SHP77 (cell line): ENCODE measurements at places on chromosomes 2 and 18.

GRCh38 chr18:74387383-74387782 lies 69.7 kb downstream of the DIPK1C start:
- DNase-seq, result no peak

GRCh38 chr2:128313091-128313836 lies 5.4 kb downstream of the HS6ST1 start:
- peak; percentile 33 for DNase-seq

GRCh38 chr2:10775831-10776230 lies 36.8 kb downstream of the PDIA6 start:
- no peak for DNase-seq

DNA sequence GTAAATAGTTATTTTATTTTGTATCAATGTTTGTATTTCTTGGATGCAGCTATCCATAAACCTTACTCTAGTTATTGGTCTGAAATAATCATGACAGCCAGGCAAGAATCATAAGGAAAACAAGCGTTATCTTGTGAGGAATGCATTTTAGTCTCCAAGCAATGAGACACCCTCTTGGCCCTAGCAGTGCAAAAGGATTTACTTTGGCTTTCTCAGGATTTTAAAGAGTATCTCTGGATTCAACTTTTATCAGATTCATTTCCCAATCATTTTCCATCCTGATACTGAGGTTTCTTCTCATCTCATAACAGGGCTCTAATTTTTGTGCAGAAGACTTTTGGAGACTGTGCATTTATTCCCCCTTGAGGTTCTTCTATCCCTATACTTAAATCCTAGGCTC lies 480.8 kb downstream of the TMX3 start:
- DNase-seq, result no peak

DNA sequence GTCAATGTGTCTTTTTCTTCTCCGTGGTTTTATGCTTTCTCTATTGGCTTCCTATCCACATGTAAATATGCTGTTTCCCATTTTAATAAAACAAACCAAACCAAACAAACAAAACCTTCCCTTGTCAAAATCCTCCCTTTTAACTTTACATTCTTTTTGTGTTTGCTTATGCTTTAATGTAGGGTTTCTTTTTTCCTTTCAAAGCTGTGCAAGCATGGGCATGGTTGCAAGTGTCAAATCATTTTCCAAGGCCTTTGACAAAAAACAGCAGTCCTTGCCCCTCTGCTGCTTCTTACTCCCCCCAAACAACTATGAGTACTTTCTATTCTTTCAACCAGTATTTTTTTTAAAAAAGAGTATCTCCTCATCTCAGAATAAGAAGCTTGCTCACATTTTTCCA lies 66.0 kb upstream of the ACYP2 start:
- no peak for DNase-seq

DNA sequence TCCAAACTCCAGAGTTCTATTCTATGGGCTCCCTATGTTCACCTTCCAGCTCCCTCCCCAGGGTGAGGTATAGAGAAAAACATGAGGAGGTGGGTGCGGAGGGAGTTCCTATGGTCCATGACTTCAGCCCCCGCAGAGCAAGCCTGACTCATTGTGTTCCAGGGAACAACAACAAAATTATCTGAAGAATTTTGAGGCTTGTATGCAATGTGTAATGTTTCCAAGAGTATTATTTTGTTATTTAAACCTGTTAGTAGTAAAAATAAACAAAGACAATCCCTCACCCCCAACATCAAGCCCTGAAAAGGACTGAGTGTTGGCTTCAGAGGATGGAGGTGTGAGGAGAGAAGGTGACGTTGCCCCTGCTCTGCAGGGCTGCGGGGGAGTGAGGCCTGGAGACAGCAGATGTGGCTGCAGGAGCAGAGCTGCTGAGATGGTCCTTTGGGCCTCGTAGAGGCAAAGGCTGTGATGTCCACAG lies 29.0 kb downstream of the LAMA3 start:
- no peak for DNase-seq

DNA sequence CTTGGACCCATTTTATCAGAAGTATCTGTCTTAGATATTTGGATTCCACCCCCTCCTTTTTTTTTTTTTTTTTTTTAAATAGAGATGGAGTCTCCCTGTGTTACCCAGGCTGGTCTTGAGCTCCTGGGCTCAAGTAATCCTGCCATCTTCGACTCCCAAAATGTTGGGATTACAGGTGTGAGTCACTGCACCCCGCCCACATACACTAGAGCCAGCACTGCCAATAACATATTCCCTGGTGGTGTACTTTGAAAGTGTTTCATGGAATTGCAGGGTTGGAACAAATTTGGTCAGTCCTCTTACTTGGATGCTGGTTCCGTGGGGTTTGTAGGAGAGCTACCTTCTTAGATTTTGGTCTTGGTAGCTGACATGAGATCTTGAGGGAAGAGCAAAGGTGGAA lies 15.0 kb downstream of the PDCL3 start:
- no peak for DNase-seq

- DNase-seq, result no peak
Measured at GRCh38 chr2:130826821-130827501, 9.8 kb upstream of the ARHGEF4 start.

DNA sequence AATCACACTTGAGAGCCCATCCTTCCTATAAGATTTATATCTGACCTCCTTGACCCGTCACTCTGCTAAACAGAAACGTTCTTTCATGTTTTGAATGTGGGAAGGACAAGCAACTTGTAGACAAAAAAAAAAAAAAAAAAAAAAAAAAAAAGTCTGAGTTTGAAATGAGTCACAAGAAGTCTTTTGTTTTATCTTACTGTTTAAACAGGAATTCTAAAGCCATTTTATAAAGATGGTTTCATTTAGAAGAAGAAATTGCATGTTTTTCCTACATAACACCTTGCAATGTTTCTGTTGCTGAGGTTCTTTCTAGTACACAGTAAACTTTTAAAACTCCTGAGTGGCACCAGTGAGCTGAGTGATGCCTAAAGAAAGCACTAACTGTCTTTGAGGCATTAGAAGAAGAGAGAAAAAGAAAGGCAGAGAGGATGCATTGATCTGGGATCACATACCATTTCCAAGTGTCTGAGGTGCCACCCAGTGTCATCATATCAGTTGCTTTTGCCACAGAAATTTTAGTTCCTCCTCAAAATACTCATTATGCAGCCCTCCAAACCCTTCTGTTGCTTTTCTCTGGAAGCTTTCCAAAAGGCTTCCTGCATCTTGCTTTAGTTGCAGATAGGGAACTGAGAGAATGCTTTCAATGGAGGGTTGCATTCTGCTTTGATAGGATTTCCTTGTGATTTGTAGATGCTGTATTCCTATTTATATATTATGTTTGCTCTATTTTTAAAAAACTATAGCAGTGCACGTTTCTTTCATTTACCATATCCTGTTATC lies 69.1 kb downstream of the ACVR2A start:
- DNase-seq, result no peak

- no peak for DNase-seq
Measured at GRCh38 chr2:231250146-231250545, 51.7 kb downstream of the ARMC9 start.

GRCh38 chr2:98903767-98904485 lies 32.1 kb downstream of the CRACDL start:
- no peak for DNase-seq

GRCh38 chr2:136378712-136379595 lies 261.0 kb upstream of the CXCR4 start:
- no peak for DNase-seq

GRCh38 chr2:70671092-70671675 lies 96.8 kb downstream of the ADD2 start:
- no peak for DNase-seq

- DNase-seq, result no peak
Measured at GRCh38 chr2:15120631-15121030, 440.5 kb downstream of the NBAS start.

DNA sequence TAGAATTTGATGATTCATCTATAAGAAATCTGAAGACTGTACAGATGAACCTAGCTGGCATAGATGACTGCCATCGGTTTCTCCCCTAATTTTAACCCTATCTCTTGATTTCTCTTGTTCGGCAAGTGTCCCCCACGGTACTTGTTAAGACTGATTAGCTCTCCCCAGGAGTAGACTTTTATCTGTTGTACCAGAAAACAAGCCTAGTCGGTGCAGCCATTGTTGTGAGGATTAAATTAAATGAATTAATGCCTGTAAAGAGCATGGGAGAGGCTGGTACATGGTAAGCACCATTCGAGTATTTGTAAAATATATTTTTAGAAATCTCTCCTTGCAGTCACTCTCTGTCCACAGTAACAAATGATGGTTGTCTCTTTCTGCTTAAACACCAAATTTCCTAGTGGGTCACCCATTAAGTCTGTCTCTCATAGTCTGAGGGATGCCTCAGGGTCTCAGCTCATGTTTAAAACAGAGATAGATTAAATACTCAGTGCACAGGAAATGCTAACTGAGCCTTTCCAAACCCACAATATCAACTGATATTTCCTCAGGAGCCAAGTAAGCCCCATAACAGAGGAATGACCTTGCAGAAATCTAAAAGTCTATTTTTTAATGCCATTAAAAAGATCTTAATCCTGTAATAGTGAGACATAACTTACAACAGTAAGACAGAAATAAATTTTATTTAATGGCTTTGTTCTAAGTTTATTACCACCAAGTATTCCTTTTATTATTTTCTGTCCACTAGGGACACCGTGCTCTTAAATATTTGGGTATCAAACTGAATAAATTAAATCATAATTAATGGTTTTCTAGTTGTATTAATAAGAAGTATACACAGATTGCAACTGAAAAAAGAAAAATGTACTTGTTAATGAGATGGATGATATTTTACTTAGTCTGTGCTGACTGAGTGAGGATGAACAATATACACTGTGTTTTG lies 2.9 kb upstream of the B4GALT6 start:
- no peak for DNase-seq

- no peak for DNase-seq
Measured at GRCh38 chr18:331221-331821, 63.5 kb upstream of the THOC1 start.

DNA sequence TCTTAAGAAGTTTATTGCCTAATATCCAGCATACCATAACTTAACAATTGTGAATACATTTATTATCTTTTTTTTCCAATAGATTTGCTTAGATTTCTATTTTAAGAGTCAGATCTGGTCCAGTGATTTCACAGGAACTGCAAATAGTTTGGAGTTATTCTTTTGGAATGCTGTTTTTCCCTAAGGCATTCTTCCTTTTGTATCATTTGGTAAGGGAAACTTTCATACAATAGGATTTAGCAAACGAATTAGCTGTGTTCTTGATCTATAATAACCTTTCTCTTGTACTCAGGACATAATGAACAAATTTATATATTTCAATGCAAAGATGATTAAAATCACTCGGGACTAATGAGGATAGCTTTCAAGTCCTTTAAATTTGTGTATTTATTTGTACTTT lies 201.6 kb downstream of the ERBB4 start:
- no peak for DNase-seq

GRCh38 chr2:24012521-24013188 lies 2.8 kb downstream of the MFSD2B start:
- DNase-seq, result no peak

GRCh38 chr2:8612734-8613179 lies 69.1 kb upstream of the ID2 start:
- no peak for DNase-seq

GRCh38 chr2:24824966-24825882 lies 32.0 kb downstream of the CENPO start:
- DNase-seq, result no peak

DNA sequence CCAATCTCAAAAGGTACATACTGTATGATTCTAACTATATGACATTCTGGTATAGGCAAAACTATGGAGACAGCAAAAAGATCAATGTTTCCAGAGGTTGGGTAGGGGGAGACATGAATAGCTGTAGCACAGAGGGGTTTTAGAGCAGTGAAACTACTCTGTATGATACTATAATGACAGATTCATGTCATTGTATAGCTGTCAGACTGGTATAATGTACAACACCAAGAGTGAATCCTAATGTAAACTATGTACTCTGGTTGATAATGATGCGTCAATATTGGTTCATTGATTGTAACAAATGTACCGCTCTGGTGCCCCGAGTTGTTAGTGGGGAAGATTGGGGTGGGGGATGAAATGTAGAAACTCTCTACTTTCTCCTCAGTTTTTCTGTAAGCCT lies 172.4 kb upstream of the SPOPL start:
- DNase-seq, result no peak

DNA sequence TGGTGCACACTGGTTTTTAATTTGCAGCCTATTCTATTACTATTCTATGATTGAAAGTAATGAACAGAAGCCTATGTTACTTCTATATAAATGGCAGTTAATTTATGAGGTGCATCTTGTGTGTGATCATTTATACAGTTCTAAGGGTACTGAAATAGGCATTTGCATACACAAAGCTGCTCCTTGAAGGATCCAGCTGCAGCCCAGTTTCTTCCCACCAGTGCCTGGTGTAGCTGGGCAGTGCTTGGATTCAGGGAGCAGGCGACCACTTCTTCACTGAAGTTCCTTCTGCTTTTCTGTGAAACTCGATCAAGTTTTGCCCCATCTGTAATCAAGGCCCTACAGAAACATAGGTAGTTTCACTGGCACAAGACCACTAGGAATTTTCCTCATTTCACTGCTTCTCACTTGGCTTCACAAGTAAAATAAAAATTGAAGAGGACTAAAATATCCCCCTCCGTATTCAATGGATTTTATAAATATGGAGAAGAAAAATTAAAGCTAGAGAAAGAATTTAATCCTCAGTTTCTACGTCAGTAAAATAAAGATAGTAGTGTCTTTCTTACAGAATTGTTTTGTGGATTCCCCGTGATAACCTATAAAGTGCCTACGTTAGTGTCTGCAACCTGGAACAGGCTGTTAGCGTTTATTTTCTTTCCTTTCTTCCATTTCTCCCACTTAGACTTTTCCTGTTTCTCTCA lies 1.7 kb upstream of the LPIN2 start:
- no peak for DNase-seq

- no peak for DNase-seq
Measured at GRCh38 chr2:161576421-161576820, 47.8 kb upstream of the SLC4A10 start.

DNA sequence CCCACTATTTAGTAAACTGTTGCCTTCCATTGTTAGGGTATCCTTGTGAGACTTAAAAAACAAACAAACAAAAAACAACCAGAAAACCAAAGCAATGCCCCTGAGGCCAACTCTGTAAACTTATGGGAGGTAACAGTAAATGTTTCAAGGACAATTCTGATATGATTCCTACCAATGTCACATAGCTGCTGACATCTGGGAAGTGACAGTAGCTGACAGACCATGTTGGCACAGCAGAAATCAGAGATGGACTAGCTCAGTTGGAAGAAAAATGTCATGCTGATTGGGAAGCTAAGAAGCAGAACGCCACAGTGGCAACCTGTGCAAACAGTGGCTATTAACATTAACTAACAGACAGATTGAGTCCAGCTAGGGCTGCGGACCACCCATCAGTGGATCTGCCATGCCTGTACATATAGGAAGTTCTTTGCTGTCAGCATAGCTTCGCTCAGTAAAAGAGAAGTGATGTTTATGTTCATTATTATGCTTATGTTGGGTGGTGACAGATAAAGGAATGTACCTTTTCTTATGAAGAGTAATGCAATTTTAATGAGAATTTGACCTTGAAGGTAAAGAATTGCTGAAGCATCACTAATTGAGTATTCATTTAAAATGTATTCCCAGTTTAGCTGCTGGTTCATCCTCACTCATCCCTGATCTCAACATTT lies 180.6 kb downstream of the PARD3B start:
- DNase-seq, result no peak
